ENCODE measurements at places on chromosomes 2 and 18. TPM values are rescaled to one million over a fixed set of nuclear protein-coding genes. Genes with fewer than 3 reads are reported as not detected.

The SLC8A1 gene
- total RNA-seq: 125 TPM

DNA sequence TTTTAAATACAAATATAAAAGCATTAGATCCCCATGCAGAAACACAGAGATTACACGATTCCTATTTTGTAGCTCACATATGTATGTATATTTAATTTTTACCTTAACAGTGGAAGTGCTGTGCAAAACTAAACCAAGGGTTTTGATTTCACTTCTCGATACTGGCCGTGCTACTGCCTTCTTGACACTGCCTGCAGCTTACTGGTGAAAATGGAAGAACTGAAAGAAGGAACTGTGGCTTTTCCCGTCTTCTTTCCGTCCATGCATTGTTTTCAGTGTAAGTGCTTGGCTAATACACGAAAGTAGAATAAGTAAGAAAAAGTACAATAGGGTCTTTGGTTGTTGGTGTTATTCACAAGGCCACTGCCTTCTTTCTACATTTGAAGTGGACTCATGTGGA is 129.5 kb downstream of the NDUFA10 start:
- no peak overlapping the region for H3K27ac ChIP-seq
- H3K27me3 ChIP-seq: no peaks in the 10 kb centered on the region
- H3K4me1 ChIP-seq: no peaks in the 10 kb centered on the region
- no peak for DNase-seq
- no peaks in the 10 kb centered on the region for H3K36me3 ChIP-seq
- no peak overlapping the region for H3K4me3 ChIP-seq

The PLCL1 gene
- total RNA-seq: 17.7 TPM

The IL1R1 gene
- 43.8 TPM for total RNA-seq

The ALS2 gene
- total RNA-seq: 8.2 TPM

- no peak for DNase-seq
- H3K36me3 ChIP-seq: no peaks in the 10 kb centered on the region
- H3K27me3 ChIP-seq: no peaks in the 10 kb centered on the region
- H3K27ac ChIP-seq: no peak overlapping the region
- H3K4me1 ChIP-seq: no peaks in the 10 kb centered on the region
- H3K4me3 ChIP-seq: no peak overlapping the region
Observed at GRCh38 chr2:85185431-85185940, 52.3 kb downstream of the TCF7L1 start.

The GALNT5 gene
- total RNA-seq: 0.26 TPM

DNA sequence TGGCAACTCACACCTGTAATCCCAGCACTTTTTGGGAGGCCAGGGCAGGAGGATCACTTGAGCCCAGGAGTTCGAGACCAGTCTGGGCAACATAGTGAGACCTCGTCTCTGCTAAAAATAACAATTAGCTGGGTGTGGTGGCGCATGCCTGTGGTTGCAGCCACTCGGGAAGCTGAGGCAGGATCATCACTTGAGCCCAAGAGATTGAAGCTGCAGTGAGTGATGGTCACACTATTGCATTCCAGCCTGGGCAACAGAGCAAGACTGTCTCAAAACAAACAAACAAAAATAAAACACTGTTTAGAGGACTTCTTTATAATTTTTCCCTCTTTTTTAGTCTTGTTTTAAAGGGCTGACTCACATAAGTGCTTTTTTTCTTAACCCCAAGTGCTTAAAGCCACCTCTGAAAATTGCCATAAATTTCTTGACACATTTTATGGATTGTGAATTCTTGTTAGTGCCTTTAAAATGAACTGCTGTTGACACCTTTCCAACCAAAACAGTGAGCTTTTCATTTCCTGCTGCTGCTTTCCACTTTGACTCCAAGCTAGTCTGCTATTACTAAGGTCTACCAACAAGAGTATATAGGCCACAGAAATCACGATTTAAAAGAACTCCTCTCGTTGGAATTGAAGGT is 41.7 kb downstream of the CYP20A1 start:
- no peaks in the 10 kb centered on the region for H3K4me1 ChIP-seq
- no peak overlapping the region for H3K4me3 ChIP-seq
- no peak overlapping the region for H3K27ac ChIP-seq
- DNase-seq: no peak

The RIT2 gene
- total RNA-seq: not detected

DNA sequence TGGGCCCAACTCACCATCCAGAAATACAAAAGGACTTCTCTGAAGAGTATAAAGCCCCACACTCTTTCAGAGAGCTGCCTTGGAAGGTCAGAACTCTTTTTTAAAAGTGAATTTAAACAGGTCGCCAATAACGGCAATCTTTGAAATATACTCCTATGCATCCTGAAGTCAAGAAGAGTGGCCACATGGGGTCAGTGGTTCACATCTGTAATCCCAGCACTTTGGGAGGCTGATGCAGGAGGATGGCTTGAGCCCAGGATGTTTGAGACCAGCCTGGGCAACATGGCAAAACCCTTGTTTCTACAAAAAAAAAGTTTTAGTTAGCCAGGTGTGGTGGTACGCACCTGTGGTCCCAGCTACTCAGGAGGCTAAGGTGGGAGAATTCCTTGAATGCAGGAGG is 68.1 kb upstream of the FZD7 start:
- no peaks in the 10 kb centered on the region for H3K36me3 ChIP-seq
- no peak overlapping the region for H3K4me3 ChIP-seq
- no peaks in the 10 kb centered on the region for H3K27me3 ChIP-seq
- no peak for DNase-seq
- H3K27ac ChIP-seq: no peak overlapping the region

The FOXD4L1 gene
- total RNA-seq: not detected

DNA sequence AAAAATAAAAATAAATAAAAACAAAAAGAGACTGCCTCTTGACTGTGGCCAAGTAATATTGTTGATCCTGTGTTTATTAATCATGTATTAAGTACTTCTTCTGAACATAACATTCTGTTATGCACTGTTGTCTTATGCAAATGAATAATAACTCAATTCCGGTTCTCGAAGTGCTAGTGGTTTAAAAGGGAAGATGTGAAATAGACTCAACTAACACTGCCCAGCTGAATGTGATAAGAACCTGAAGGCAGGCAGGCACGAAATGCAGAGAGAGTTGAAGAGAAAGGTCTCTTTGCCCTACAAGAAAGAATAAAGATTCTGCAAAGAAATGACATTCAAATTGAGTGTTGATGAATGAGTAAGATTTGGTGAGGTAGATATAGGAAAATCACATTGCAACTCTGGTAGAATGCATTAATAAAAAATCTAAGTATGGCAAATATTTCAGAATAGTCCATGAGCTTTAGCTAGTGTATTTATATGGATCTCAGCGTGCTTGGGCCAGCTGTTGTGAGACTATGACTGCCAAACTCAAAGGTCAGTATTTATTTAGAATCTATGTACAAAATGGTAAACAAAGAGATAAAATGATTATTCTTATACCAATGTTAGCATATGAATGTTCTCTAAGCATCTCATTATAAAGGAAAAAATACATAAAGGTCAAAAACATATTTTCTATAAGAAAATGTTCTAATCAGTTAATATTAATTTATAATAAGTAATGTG is 352.3 kb upstream of the CDH7 start:
- no peak overlapping the region for H3K27ac ChIP-seq
- no peaks in the 10 kb centered on the region for H3K36me3 ChIP-seq
- DNase-seq: no peak
- no peaks in the 10 kb centered on the region for H3K4me1 ChIP-seq

The DHRS9 gene
- not detected for total RNA-seq

- no peaks in the 10 kb centered on the region for H3K27me3 ChIP-seq
- H3K27ac ChIP-seq: no peak overlapping the region
- H3K4me1 ChIP-seq: no peaks in the 10 kb centered on the region
- DNase-seq: peak; percentile 59
- no peak overlapping the region for H3K4me3 ChIP-seq
Observed at GRCh38 chr2:127049927-127050802, 56.8 kb downstream of the BIN1 start.

DNA sequence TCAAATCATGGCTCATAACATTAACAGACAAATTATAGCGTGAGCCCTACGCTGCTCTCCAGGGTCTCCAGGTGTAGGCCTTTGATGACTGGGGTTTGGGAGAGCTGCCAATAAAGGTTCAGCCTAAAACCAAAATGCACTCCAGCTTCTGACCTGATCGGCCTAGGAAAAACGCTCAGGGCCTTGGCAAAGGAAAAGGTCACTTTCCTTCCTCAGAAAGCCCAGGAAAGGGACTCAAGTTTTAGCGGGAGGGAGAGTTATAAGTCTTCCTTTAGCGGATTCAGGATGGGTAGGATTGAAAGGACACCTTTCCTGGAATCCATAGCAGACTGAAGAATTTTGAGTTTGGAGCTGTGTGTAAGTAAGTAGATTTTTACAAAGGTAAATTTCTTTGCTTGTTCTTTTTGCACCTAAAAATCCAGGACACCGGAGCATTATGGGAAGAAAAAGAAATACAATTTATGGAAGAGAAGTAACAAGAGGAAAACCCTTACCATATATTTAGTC is 8.8 kb downstream of the EVX2 start:
- H3K36me3 ChIP-seq: no peaks in the 10 kb centered on the region
- H3K4me1 ChIP-seq: peaks cover 3% of the 10 kb centered on the region
- no peak for DNase-seq
- H3K27me3 ChIP-seq: peaks cover 37% of the 10 kb centered on the region

GRCh38 chr18:58635891-58636290 is 7.0 kb upstream of the ALPK2 start:
- no peak overlapping the region for H3K4me3 ChIP-seq
- H3K36me3 ChIP-seq: no peaks in the 10 kb centered on the region

DNA sequence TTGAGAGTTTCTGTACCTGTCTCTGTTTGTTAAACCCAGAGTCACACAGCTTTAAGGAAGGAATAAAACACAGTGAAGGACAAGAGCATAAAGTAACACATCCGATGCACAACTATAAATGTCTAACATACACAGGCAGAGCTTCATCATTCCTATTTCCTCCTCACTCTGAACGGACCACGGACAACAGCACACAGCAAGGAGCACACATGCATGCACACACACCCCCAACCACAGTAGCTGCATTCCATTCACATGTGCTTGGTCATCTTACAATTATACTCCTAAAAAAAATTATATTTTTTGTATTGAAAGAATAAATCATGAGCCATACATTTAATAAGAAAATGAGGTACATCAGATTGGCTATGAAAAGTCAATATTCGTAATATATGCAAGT is 58.3 kb downstream of the ID2 start:
- H3K27ac ChIP-seq: no peak overlapping the region

- H3K36me3 ChIP-seq: no peaks in the 10 kb centered on the region
- H3K4me1 ChIP-seq: no peaks in the 10 kb centered on the region
- no peak overlapping the region for H3K27ac ChIP-seq
- no peak for DNase-seq
Observed at GRCh38 chr2:44836174-44836573, 105.3 kb upstream of the SIX3 start.

DNA sequence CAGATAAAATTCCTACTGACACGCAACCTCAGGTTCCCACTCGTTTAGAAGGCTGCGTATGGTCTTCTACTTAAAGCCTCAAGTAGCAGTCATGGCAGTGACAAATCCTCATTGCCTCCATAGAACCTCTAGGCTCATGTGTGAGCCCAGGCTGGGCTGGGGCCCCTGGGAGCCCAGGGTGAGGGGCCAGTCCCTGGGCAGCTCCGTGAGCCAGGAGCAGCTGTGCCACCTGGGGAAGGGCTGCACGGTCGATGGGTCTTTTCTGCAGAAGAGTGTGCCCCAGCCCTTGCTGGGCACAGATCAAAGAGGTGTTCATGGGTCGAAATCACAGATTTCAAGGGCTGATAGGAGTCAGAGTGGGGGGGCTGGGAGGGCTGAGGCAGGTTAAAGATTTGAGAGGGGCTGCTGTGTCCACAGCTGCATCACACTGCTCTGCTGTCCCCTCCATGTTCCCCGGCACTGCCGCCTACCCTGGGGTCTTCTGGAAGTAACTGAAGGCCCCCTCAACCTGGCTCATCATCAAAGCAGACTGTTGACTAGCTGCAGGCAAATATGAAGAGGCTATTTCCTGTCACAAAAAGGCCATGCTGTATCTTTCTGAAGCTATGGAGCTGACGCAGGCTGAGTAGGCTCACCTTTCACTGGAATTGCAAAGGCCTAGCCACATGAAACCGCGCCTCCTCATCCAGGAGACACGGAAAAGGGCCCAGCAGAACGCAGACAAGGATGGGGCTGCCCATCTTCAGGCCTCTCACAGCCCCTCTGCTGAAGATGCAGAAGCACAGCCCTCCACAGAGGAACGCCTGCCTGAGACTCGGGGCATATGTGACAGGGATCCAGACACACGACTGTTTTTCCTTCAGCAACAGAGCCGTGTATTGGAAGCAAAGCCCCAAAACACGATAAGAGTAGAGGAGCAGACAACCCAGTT is 35.7 kb upstream of the ALPP start:
- no peak for DNase-seq
- no peak overlapping the region for H3K27ac ChIP-seq
- H3K36me3 ChIP-seq: no peaks in the 10 kb centered on the region
- no peaks in the 10 kb centered on the region for H3K4me1 ChIP-seq
- no peaks in the 10 kb centered on the region for H3K27me3 ChIP-seq

DNA sequence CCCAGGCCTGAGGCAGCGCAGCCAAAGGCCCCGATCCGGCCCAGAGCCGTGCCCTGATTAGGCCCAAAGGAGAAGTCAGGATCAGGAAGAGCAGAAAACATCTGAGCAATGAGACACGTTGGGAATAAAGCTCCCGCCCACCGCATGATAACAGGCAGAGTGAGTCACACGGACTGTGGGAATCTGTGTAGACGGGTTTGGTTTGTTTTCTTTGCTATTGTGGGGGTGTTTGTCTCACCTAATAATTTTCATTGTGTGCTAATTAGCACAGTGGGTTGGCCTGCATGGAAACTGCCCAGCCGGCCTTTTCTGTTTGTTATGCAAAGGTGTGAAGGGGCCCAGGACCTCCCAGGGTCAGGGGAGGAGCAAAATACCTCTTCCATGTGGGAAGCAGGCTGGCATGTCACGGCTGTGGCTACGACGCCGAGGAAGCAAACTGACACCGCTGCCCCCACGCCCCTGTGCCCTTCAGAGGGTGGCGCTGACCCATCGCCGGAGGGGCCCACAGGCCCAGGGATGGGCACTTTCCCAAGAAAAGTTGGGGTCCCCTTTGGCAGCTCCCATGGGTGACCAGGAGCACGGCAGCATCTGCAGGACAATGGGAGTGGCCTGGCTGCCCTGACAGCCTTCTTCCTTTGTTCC is 68.4 kb upstream of the CTDP1 start:
- H3K36me3 ChIP-seq: no peaks in the 10 kb centered on the region
- H3K27ac ChIP-seq: no peak overlapping the region
- H3K4me3 ChIP-seq: no peak overlapping the region

The SFT2D3 gene
- 8.6 TPM for total RNA-seq

The ABCA12 gene
- not detected for total RNA-seq

GRCh38 chr2:44549099-44549471 is 187.3 kb downstream of the CAMKMT start:
- H3K27me3 ChIP-seq: no peaks in the 10 kb centered on the region
- H3K27ac ChIP-seq: no peak overlapping the region
- no peak overlapping the region for H3K4me3 ChIP-seq
- no peak for DNase-seq
- H3K36me3 ChIP-seq: no peaks in the 10 kb centered on the region

The DPP4 gene
- 36.3 TPM for total RNA-seq

The VIT gene
- 3.9 TPM for total RNA-seq

DNA sequence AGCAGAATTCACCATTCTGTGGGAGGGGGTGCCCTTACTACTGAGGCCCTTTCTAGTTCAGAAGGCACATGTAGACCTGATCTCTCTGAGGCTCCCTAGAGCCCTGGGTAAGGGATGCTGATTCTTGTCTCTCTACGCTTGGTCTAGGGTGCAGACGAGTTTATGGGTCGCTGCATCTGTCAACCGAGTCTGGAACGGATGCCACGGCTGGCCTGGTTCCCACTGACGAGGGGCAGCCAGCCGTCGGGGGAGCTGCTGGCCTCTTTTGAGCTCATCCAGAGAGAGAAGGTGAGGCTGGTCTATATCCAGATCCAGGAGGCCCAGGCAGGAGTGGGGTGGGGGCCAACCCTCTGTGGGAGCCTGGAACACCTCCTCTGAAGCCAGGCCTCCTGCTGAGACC is 147.2 kb downstream of the DYSF start:
- no peaks in the 10 kb centered on the region for H3K27me3 ChIP-seq
- H3K27ac ChIP-seq: no peak overlapping the region
- H3K36me3 ChIP-seq: no peaks in the 10 kb centered on the region
